HFFc6 (cell line): ENCODE measurements at places on chromosomes 3 and 15. TPM values are rescaled to one million over a fixed set of nuclear protein-coding genes. Genes with fewer than 3 reads are reported as not detected.

DNA sequence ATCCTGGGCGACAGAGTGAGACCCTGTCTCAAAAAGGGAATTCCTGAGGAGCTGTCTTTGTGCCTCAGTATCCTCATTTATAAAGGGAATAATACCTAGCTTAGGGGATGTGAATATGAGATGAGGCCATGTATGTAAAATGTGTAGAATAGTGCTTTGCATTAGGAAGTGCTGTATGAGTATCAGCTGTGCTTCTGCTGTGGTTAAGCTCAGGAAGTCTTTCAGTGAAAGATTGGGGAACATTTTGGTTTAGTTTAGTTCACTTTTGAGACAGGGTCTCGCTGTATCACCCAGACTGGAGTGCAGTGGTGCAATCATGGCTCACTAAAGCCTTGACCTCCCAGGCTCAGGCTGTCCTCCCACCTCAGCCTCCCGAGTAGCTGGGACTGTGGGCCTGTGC, 10.6 kb downstream of the THUMPD3 start:
- DNase-seq = no peak

Gene GHSR
- total RNA-seq = not detected in 3 replicates

- DNase-seq = no peak
Measured at GRCh38 chr3:27976933-27977332, 254.8 kb upstream of the EOMES start.

GRCh38 chr15:62223020-62223419, 57.9 kb upstream of the C2CD4B start:
- DNase-seq = no peak

DNA sequence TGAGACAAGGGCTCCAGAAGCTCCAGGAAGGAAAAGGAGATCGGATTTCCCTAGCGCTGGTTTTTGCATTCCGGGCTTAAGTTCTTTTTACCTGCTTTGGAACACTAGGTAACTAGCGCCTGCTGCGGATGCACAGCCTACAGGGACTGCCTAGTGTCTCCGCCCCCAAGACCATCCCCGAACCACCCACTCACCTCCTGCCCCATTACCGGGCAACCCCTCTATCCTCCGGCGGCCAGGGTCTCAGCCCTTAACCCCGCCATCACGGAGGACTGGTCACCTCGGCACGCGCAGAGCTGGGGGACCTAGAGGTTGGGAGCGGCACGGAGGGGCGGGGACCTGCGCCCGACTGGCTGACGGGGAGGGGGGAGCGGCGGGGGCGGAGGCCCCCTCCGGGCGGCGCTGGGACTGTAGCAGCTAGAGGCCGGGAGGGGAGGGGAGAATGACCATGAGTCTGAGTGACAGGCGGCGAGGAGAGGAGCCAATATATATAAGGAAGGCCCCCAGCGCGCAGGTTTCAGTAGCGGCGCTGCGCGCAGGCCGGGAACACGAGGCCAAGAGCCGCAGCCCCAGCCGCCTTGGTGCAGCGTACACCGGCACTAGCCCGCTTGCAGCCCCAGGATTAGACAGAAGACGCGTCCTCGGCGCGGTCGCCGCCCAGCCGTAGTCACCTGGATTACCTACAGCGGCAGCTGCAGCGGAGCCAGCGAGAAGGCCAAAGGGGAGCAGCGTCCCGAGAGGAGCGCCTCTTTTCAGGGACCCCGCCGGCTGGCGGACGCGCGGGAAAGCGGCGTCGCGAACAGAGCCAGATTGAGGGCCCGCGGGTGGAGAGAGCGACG, at the start of gene DLL4:
Gene DLL4 (plus strand): TSS at position 520 of the 839 bp plus-strand sequence. CDS start 329 bp downstream, outside the sequence.
- no peak for DNase-seq

GRCh38 chr15:57819646-57820045, 113.1 kb downstream of the POLR2M start:
- no peak for DNase-seq

Gene GOLGA6A
- total RNA-seq = not detected in 3 replicates

- no peak for DNase-seq
Measured at GRCh38 chr3:138452436-138452835, 18.0 kb downstream of the ESYT3 start.

- DNase-seq = no peak
Measured at GRCh38 chr3:178762385-178762784, 226.1 kb downstream of the KCNMB2 start.
